ENCODE measurements at places on chromosomes 2 and 18. TPM values are rescaled to one million over a fixed set of nuclear protein-coding genes. Genes with fewer than 3 reads are reported as not detected.

The RNU2-63P gene
- polyA plus RNA-seq = not detected

The HES6 gene
- 3.3 TPM for polyA plus RNA-seq

The NFATC1 gene
- 63.2 TPM for polyA plus RNA-seq

The TGFA gene
- polyA plus RNA-seq = 0.06 TPM

The ZNF892 gene
- polyA plus RNA-seq = 0.53 TPM

The IHH gene
- not detected for polyA plus RNA-seq

The HOXD12 gene
- polyA plus RNA-seq = not detected

The AGXT gene
- not detected for polyA plus RNA-seq

The RIT2 gene
- polyA plus RNA-seq = not detected

The CDH7 gene
- not detected for polyA plus RNA-seq

The TMEM178A gene
- polyA plus RNA-seq = not detected

The TNFAIP6 gene
- polyA plus RNA-seq = not detected

The SERPINB4 gene
- not detected for polyA plus RNA-seq

The CCDC150 gene
- polyA plus RNA-seq = 0.63 TPM

The WNT6 gene
- polyA plus RNA-seq = 0.86 TPM

The AQP12A gene
- not detected for polyA plus RNA-seq

The SLC23A3 gene
- 0.63 TPM for polyA plus RNA-seq

The MGAT4A gene
- 54.6 TPM for polyA plus RNA-seq

The CDH20 gene
- polyA plus RNA-seq = not detected

The PDE1A gene
- polyA plus RNA-seq = not detected

The RAB17 gene
- polyA plus RNA-seq = not detected

The CSRNP3 gene
- not detected for polyA plus RNA-seq

The MAPK4 gene
- not detected for polyA plus RNA-seq

The DCC gene
- polyA plus RNA-seq = not detected

The CYBRD1 gene
- polyA plus RNA-seq = 0.18 TPM

The TUBA3D gene
- not detected for polyA plus RNA-seq

The SLC40A1 gene
- 2.3 TPM for polyA plus RNA-seq

The NR4A2 gene
- polyA plus RNA-seq = 22.7 TPM

The BOLL gene
- polyA plus RNA-seq = not detected

The ADRA2B gene
- not detected for polyA plus RNA-seq

The PPP1CB gene
- 63.6 TPM for polyA plus RNA-seq

The GBX2 gene
- polyA plus RNA-seq = not detected

The CCDC74B gene
- polyA plus RNA-seq = not detected

The CD28 gene
- 1.3 TPM for polyA plus RNA-seq

The EIF2B4 gene
- polyA plus RNA-seq = 35.0 TPM

The KIAA2012 gene
- not detected for polyA plus RNA-seq

The ASPRV1 gene
- 0.35 TPM for polyA plus RNA-seq

The MC5R gene
- polyA plus RNA-seq = not detected

The CKAP2L gene
- polyA plus RNA-seq = not detected

The AP1S3 gene
- polyA plus RNA-seq = 23.0 TPM

The FTCDNL1 gene
- polyA plus RNA-seq = 2.0 TPM

The TIMM21 gene
- 17.6 TPM for polyA plus RNA-seq

The C2orf81 gene
- polyA plus RNA-seq = 5.6 TPM

The TPO gene
- polyA plus RNA-seq = not detected

The CAPN13 gene
- not detected for polyA plus RNA-seq

The FZD7 gene
- 0.19 TPM for polyA plus RNA-seq

The BBS5 gene
- 0.24 TPM for polyA plus RNA-seq

The ITM2C gene
- polyA plus RNA-seq = 162 TPM

The FAP gene
- polyA plus RNA-seq = not detected

The GAD1 gene
- not detected for polyA plus RNA-seq

The CNDP1 gene
- not detected for polyA plus RNA-seq

The SERPINB11 gene
- not detected for polyA plus RNA-seq

The DAW1 gene
- polyA plus RNA-seq = not detected

The INHA gene
- not detected for polyA plus RNA-seq
